NCI-H510A treated with DMSO at 0.1 percent for 48 hours (cell line): ENCODE measurements at places on chromosomes 3 and 15.

GRCh38 chr15:32878869-32879805 is 161.3 kb downstream of the GREM1 start:
- no peak for DNase-seq

DNA sequence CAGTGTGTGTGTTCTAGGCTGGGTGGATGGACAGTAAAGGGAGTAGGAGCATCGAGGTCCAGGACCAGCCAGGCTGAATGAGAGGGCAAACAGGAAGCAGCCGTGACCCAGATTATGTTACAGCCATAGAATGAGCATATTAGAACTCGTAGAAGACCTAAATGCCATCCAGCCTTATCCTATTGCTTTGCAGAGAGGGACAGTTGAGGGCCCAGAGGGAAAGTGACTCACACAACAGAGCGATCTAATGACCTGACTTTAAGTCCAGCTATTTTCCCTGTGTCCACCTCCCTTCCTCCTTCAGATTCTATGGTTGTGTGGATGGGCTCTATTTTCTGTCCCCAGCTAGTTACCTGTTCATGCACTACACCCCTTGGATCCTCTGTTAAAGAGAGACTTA is 634.1 kb upstream of the TBL1XR1 start:
- peak; percentile 57 for DNase-seq

DNA sequence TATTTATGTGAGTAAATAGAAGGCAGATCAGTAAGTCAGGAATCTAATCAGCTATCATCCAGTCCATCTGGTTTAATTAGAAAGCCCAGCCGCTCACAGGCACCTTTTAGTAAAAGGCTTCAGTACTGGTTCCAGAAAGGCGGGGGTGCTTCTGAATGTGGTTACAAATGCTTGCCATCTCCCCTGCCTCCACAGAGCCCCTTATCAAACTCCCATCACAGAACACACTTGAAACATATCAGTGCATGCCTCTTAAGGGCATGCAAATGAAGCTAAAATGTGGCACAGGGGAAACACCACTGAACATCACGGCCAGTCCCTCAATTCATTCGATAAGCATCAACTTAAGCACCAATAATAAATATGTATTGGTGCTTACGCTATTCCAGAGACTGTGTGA is 261.4 kb downstream of the RORA start:
- no peak for DNase-seq

- DNase-seq: no peak
These were observed 1.2 kb downstream of the TTC23 start for GRCh38 chr15:99248000-99248715.

DNA sequence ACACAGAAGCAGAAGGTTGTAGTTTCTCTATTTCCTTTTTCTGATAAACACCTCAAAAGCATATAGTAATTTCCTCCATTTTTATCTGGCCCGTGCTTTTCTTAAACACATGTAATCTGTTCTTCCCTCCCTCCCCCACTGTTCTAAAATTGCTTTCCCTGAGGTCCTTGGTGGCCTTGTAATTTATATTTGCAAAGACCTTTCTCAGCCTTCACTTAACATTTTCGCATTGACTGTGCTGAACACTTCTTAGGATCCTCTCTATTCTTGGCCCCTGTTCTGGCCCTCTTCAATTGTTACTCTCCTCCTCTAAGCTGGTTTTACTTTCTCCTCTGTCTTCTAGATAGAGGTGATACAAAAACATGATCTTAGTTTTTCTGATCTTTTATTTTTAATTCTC is 28.3 kb downstream of the GAP43 start:
- no peak for DNase-seq
